ENCODE measurements at places on chromosomes 6 and 20. TPM values are rescaled to one million over a fixed set of nuclear protein-coding genes. Genes with fewer than 3 reads are reported as not detected.

Gene PPP1R16B
- 0.11 TPM for total RNA-seq

Gene DDX39B
- 320 TPM for total RNA-seq

Gene MGME1
- 41.1 TPM for total RNA-seq

Gene AVP
- total RNA-seq: not detected

Gene ADGRG6
- 72.2 TPM for total RNA-seq

Gene HBS1L
- 33.6 TPM for total RNA-seq

All from A549 treated with dexamethasone at 1 μM for 4 hours (cell line).